ENCODE measurements at places on chromosomes 3 and 15. TPM values are rescaled to one million over a fixed set of nuclear protein-coding genes. Genes with fewer than 3 reads are reported as not detected.

The FBLN2 gene
- total RNA-seq, result 7.4 TPM

DNA sequence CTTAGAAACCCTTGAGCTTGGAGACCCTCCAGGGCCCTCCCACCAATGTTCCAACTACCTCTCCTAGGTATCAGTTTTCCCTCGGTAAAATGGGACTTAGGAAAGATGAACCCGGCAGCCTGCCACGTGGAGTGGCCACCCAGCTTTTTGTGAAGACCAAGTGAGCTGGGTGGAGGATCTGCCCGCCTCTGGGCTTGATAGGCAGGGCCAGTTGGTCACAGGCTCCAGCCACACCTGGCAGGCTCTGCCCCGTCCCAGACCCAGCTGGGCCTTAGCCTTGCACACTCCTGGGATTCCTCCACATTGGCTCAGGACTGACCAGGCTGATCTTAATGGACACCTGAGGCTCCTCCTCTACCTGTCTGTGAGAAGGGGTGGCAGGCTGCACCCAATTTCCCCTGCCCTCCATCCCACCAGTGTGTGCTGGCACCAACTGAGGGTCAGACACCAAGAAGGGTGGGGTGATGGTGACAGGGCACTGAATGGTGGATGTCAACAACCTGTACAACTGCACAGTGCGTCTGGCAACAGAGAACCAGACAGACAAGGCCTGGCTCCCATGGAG is 761 bp upstream of the GRIP2 start:
- DNase-seq, result no peak

GRCh38 chr3:15797642-15798303 is at the start of gene ANKRD28:
Gene ANKRD28, minus strand, starts transcription at chr3:15797979. Its CDS starts 1,458 bp downstream, at chr3:15796521.
- peak; percentile 91 for DNase-seq

DNA sequence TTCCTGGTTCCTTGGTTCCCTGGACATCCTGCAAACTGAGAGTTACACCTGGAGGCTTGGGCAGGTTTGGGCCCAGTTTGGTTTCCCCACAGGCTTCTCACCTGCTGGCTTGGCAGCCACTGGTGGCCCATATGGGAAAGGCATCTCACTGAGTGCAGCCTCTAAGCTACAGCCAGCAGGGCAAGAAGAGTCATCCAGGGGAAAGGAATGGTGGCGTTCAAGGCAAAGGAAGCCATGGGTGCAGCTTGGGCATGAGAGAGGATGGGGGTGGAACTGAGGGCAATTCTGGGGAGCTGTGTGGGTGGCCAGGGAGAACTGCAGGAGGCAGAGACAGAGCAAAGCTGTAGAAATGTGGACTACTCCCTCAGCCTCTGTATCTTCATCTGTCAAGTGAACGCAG is 106.4 kb downstream of the EPHB1 start:
- DNase-seq, result no peak

DNA sequence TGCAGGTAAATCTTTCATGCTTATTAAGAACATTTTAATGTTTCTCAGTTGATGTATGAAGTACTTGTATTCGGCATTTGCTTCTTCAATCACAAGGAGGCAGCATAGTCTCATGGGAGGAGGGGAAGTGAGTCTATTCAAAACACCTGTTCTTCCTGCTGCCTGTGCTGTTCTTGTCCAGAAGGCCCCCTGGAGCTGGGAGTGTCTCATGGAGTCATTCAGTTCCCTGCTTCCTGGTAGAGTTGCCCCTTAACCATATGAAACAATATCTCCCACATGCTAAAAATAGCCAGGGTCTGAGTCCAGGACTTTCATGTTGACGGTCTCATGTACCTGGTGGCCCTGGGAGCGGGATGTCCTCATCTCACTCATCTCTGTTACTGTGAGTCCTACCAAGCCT is 15.5 kb upstream of the PPP1R2 start:
- no peak for DNase-seq

GRCh38 chr3:4139462-4140140 is 163.6 kb upstream of the SETMAR start:
- no peak for DNase-seq

The GOLGA8S gene
- total RNA-seq, result 0.05 TPM

The AMOTL2 gene
- total RNA-seq, result 86.3 TPM

The HCLS1 gene
- total RNA-seq, result not detected

The RBP2 gene
- total RNA-seq, result not detected

DNA sequence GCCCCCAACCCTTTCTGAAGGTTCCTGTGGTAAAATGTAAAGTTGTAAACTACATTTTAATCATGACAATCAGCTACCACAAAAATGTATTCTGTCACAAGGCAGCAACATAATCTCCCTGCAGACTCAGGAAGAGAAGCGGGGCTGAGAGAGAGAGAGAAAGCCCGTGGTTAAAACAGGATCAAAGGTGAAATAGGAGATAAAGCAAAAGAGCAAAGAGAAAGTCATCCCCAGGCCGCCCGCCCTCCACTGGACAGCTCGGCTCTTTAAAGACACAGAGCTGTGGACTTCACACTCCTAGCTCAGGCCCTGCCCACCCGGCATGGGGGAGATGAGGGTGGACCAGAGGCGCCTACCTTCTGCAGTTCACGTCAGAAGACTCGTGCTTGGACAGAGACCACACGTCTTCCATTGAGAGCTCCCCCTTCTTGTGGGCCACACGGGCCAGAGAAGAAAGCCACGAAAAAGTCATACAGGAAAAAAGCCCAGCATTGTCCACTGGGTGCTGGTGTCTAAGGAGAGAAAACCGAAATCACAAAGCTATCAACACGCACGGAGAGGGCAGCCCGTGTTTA is 29.4 kb downstream of the ABCC5 start:
- DNase-seq, result no peak

DNA sequence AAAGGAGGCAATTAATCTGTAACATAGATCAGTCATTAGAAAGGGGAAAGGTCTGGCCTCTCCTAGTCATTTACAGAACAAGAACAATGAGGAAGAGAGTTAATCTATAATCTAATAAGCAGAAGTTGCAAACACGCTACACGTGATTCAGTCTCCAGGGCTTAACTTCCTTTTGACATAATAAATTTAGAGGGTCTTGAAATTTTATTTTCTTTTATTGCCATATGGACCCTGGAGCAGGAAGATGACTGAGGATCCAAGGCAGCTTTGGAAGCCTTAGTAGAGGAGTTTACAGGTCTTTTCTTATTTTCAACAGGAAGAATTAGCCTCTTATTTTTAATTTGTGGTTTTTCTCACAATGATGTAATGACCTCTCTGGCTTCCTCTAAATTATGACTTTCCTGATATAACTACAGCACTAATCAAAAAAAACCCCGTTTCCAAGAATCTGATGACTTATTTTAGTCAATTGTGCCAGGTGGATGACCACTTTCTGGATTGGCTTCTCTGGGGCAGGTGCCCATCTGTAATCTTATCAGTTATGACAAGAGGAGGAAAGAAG is 32.2 kb downstream of the ADGRG7 start:
- no peak for DNase-seq

The CPN2 gene
- total RNA-seq, result not detected

DNA sequence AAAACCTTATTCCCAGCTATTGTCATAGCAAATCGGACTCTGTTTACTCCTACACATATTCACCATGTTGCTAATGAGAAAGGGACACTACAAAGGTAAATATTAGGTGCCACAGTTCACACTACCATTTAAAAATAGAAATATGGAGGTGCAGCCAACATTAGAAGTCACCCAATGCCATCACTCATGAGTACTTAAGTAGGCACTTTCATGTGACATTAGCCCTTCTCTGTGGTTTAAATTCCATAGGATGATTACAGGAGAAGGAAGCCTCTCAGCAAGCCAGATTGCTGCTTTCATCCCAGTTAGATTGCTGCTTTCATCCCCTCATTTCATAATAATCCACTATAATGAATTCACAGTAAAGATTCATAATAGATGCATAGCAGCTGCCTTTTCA is 376.8 kb upstream of the ALCAM start:
- no peak for DNase-seq

The APH1B gene
- total RNA-seq, result 26.8 TPM

DNA sequence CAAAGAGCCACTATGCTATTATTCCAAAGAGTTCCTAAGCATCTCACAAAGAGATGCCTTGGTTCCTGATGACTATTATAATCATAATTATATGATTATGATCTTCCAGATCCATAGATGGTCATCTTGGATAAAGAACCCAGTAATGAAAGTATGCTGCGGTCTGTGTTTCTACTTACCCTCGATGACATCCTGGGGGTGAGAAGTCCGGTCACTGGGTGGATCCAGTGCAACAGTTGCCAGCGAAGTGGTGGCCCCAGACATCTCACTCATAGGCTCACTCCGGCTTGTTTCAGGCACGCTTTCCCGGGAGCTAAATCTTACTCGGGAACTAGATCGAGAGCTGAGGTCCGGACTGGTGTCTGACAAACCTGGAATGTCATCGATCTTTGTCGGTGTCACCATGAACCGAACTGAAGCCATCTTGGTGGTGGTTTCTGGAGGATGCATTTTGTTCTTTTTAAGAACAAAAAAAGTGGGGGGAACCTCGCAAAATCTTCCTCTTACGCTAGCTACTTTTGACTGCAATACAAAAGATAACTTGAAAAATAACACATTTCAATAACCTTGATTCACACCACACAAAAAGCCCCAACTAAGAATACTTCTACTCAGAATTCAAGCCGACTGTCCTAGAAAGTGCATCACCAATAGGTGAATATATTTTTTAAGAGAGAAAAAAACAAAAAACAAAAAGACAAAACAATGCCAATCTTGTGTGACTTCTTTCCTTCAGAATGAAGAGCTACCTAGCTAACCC is 1.2 kb downstream of the SLC12A6 start:
- DNase-seq, result no peak

The PPARG gene
- total RNA-seq, result 1.3 TPM

DNA sequence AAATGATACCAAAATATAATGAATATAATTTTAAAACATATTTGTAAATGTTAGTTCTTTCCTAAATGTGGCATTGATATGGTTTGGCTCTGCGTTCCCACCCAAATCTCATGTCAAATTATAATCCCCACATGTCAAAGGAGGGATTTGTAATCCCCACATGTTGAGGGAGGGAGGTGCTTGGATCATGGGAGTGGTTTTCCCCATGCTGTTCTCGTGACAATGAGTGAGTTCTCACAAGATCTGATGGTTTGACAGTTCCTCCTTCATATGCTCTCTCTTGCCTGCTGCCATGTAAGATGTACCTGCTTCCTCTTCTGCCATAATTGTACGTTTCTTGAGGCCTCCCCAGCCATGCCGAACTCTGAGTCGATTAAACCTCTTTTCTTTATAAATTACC is 12.0 kb downstream of the CGGBP1 start:
- DNase-seq, result no peak

- DNase-seq, result no peak
Measured at GRCh38 chr15:99481951-99482230, 83.9 kb upstream of the MEF2A start.

DNA sequence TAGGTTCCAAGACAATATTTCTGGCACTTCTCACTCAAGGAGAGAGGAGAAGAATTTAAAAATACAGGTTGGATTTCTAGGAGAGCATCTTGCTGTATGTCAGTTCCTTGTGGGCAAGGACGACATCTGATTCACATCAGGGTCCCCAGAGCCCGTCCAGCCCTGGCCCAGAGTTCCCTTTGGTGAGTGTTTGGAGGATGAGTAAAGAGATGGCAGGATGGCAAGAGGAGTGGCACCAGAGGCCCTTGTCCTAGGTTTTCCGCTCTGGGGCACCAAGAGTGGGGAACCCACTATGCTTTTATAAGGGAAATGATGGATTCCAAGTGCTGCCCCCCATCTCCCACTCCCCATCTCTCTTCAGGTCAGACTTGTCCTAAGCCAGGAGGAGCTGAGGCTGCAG is 181.8 kb downstream of the TBC1D2B start:
- no peak for DNase-seq

The ITGA11 gene
- total RNA-seq, result 2.0 TPM

DNA sequence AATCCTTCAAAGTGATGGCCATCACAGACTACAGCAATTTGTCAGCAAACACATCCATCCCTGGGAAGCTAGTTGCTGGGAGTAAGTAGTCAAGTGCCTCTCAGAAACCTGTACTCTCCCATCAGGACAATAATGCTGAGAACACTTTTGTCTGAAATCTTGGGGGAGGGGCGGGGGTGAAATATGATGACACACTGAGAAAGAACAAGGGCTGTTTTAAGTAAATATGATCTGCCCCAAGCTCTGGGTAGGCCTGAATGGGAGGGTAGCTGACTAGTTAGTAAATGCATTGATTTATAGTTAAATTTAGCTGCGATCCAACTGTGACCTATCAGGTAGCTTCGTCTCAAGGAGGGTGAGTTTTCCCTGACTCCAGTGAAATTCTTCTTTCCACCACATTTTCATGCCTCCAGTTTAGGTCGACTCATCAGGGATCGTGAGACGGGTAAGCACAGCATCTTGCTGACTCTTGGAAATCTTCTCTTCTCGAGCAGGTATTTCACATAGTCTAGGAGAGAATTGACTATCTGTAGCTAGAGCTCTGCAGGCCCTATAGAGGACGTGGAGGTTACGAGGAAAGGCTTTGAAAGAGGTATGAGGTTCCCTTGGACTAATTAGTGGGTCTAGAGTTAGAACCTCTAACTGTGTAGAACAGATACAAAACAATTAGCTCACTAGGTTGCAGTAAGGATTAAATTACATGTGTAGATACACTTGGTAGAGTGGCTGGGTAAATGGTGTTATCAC is 213.4 kb upstream of the SLC2A2 start:
- DNase-seq, result no peak

DNA sequence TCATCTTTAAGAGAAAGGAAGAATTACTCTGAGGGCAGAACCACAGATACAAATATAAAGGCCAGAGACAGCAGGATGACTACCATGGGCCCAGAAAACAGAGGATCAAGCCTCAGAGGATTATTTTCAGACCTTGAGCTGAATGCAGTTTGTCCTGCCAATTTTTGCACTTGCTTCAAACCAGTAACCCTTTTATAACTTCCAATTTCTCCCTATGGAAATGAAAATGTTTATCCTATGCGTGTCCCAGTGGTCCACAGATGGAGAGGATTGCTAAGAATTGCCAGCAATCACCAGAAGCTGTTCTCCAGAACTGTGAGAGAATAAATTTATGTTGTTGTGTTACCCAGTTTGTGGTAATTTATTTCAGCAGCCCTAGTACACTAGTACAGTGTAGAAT is 26.4 kb upstream of the MME start:
- no peak for DNase-seq

The C3orf85 gene
- not detected for total RNA-seq

The MYO5A gene
- 23.2 TPM for total RNA-seq

GRCh38 chr15:67180035-67180434 is 74.4 kb downstream of the AAGAB start:
- DNase-seq, result no peak

- DNase-seq, result peak; percentile 65
Measured at GRCh38 chr3:141331377-141332318, 36.7 kb upstream of the ZBTB38 start.

DNA sequence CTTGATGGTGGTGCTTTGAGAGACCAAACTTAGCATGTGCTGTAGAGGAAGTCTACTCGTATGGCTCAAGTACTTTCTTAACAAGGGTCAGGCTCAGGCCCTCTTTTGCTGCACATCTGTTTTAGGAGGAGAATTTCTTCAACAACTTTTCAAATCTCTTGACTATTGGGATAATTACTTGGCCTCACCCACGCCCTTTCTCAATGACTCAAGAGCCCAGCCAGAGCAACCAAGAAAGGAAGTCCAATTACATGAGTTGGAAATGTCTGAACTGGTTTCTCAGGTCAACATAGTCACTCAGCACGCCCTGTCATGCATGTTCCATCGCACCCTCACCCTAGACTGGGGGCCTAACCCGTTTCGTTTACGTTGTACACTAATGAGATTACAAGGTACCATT is 44.8 kb upstream of the UMPS start:
- DNase-seq, result no peak
